Fibroblast of pulmonary artery (primary cell): ENCODE measurements at places on chromosomes 7 and 10.

DNA sequence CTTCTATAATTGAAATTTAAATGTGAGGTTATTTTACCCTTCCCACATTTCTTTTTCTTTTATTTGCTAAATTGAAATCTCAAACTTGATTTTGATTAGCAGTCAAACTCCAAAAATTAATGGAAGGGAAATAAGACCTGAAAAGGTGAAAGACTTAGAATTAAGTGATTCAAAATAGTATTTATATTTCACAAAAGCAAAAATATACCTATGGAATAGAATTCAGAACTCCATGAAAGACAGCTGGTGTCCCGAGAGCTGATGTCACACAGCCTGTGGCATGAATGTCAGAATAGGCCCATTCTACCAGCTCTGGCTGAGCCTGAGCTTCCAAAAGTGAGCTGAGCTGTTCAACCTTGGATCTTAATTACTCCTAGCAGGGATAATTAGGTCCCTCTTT lies at the start of gene FAM24A:
Gene FAM24A, plus strand, starts transcription at position 301 of the 400 bp plus-strand sequence. CDS start 1,025 bp downstream, outside the sequence.
- DNase-seq: no peak

DNA sequence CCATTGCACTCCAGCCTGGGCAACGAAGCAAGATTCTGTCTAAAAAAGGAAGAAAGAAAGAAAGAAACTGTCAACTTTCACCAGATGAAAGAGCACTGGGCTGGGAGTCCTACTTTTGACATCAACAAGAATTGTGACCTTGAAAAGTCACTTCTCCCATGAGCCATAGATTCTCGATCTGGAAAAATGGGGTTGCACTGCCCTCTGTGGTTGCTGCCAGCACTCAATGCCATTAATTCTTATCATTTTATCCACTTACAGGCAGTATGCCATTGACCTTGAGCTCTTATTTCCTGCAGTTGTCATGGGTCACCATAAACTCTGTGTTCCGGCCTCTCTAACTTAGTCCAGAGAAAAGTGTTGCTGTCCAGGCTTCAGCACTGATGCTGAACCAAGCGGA lies 137.2 kb downstream of the NOC3L start:
- no peak for DNase-seq

DNA sequence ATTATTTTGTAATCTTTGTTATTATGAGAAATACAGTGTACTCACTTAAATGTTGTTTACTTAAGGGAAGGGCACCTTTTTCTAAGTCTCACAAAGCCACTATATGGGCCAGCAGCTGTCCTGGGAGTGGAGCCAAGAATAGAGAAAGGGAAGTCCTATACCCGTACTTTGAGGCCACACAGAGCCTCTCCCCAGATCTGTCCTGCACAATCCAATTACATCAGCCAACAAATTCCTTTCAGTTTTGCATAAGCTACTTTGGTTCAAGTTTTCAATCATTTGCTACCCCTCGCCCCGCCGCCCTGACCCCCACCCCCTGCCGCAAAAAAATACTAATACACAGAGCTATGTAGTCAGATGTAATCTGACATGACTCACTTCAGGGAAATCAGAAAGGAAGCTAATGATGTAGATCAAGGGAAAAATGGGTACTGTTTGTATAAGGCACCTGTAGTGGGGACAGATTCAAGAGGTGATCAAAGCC lies 297.4 kb upstream of the NEBL start:
- DNase-seq: peak; percentile 66

DNA sequence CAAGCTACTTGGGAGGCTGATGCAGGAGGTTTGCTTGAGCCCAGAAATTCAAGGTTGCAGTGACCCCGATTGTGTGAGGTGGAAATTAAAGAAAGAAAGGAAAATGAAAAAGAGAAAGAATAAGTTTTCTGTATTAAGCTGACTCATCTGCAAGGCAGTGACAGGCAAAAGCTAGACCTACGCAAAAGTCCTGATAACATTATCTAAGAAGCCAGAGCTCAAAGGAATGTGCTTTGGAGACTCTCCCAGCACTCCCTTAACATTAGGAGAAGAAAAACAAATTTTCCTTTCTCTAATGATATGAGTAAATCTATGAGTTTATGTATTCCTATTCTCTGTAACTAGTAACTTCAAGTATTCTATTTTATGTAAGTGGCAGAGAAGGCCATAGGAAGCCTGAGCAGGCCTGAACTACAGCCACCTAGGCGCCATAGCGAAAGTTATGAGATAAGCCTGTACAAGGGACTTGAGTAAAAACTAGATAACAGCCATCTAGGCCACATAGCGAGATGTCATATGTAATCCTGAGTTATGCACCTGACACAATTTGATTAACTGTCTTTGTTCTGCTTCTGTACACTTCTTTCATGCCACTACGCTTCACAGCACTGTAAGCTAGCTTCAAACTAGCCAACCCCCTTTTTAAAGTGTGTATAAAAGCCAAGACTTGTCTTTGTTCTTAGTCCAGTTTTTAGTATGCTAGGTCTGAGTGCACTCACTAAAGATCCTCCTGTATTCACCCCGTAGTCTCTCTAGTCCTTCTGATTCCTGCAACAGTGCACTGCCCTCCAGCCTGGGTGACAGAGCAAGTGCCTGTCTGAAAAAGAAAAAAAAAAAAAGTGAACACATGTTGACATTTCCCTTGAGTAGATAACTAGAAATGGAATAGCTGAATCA lies 9.4 kb upstream of the ZWINT start:
- DNase-seq: peak; percentile 9

- DNase-seq: no peak
These were observed 53.6 kb downstream of the KMT2C start for GRCh38 chr7:152382244-152382643.

DNA sequence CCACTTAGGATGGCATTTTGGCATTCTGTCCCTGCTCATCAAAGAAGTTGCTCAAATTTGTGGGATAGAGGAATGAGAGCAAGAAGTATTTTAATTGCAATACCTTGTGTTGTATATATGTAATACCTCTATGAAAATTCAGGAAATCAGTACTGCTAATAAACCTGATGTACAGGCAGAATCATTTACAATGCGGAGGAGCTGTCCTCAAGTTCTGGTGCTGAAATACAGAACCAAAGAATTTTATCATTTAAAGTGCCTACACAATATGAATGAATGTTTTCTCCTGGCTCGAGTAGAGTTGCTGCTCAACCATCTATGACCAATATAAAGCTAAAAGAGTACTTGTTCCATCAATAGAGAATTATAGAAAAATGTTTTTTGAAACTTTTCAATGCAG lies 305.8 kb downstream of the PLXNA4 start:
- DNase-seq: peak; percentile 38

DNA sequence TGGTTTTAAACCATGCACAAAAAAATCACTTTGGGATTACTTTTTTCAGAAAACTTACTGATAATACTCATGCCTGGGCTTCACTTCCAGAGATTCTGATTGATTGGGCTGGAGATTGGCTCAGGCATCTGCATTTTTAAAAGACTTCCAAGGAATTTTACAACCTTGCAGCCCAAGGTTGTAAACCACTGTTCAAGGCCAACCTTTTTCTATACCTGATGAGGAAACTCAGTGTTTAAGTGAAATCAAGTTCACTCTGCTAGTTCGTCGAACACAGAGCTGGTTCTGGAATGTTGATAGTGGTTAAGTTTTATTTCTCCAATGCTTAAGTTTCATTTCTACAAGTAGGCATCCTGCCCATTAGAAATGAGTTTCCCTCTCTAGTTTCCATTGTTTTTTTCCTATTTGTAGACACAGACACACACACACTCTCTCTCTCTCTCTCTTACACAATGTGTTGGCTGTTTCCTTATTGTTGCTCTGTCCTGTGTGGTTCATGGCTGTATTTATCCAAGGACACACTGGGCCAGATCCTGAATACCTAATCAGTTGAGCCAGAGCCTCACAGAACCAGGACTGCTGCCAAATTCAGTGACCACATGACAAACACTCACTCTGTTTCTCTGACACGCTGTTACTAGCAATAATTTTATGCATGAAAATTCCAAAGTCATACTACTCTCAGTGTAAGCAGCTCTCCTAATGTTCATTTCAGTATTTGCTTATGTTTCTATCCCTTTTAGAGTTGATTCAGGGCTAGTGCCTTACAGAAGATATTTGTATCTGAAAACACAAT lies 3.7 kb upstream of the IFIT1B start:
- DNase-seq: peak; percentile 96

DNA sequence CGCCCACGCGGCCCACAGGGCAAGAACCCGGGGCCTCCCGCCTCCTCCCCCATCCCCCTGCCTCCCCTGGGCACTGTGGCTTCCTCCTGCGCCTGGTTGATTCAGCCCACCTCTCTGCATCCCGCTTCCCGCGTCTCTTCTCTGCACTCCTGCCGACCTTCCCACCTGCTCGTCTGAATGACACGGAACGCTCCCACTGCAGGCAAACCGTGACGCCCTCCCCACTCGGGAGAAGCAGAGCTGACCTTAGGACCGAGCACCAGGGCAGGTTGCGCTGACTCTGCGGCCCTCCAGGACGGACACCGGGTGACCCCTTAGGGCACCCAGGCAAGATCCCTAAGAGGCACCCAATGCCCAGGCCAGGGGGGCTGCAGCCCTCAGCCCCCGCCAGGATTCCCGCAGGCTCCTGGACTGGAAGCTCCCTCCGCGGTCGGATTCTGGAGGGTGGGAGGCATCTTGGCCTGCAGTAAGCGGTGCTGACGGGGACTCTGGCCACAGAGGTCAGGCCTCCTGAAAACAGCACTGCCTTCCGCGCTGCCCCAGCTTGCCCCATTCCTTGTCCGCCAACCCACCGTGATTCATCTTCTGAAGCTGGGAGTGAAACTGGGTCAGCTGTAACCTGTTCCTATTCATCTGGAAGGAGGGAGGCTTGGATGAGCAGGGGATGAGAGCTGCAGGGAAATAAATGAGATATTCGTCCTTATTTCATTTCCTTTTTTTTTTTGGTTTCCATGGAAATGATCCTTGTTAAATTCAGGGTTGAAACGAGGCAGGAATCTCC lies 990 bp downstream of the CALML3 start:
- no peak for DNase-seq

- DNase-seq: no peak
These were observed 40.7 kb downstream of the GPRIN2 start for GRCh38 chr10:46515793-46516192.

DNA sequence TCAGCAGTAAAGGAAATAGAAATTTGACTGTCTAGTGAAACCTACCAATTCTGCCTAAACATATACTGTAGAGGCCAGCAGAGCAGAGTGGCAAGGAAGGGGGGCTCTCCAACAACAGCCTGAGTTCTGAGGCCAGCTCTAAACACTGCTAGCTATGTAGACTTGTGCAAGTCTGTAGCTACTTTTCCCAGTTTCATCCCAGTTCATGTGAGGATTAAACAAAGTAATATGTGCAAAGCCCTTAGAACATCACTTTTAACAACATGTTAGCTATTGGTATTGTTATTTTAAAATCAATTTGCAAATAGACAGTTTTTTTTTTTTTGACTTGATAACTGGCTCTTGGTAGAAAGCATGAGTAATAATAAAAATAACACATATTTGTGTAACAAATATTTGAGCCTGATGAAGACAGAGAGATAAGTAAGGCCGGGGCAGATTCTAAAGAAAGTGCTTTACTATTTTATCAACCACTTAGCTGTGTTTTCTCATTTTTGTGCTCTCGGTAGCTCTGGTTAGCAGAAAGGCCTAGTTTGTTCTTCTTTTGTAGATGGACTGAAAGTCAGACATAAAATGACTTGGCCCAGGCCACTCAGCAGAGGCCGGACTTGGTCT lies 9.3 kb downstream of the CHST12 start:
- DNase-seq: no peak

GRCh38 chr10:116787053-116787659 lies 44.8 kb upstream of the HSPA12A start:
- DNase-seq: no peak

DNA sequence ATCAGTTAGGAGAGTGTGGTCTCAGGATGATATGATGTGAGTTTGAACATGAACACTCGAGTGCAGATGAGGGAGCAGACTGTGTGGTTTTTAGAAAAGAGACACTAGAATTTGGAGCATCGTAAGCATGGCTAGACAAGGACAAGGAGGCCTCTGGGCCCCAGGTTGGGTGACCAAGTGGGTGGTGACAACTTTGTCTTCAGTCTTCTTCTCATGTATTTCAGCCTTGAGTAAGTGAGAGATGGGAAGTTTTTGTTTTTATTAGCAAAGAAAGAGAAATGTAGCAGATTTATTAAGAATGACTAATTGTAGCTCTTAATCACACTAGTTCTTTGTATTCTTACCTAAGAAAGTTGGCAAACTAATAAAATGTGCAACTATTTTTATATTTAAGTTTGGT lies 16.3 kb downstream of the TES start:
- DNase-seq: no peak
